Liver (tissue), 10 donors: ENCODE measurements at places on chromosomes 12 and 14. TPM values are rescaled to one million over a fixed set of nuclear protein-coding genes. Genes with fewer than 3 reads are reported as not detected.

DNA sequence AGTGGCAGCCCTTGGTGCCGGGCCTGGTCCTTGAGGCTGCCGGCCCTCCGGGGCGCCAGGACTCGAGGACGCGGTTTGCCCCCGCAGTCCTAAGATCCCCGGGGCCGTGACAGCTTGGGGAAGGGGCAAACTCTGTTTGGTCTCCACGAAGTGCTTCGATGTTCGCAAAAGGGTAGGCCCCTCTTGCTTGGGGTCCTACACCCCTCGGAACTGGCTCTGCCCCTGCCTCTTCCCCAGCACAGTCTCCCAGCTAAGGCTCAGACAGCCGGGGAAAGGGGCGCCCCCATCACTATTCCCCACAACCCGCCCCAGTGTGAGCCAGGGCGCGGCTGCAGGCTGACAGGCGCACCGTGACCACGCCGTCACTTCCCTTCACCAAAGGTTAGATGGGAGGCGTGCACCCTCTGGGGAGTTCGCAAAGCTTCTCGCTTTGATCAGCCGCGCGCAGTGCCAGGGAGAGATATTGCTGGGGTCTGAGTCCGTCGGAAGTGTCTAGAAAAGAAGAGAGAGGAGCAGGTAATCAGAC lies 7.2 kb upstream of the OTX2 start:
- DNase-seq, result no peak

DNA sequence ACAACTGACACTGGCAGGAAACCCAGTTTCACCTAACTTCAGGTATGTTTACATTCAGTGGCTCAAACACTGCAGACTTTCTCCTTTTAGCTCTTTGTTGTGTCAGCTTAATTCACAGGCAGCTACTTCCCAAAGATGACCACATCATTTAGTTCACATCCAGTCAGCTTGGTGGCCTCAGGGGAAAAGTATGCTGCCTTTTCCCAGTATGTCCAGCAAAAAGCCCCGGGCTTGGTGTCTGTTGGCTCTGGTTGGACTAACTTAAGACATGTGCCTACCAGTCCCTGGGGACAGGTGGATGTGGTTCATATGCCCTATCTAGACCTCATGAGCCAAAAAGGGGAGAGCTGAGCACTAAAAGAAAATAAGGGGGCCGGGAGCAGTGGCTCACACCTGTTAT lies 56.4 kb downstream of the GOLGA5 start:
- no peak for DNase-seq

DNA sequence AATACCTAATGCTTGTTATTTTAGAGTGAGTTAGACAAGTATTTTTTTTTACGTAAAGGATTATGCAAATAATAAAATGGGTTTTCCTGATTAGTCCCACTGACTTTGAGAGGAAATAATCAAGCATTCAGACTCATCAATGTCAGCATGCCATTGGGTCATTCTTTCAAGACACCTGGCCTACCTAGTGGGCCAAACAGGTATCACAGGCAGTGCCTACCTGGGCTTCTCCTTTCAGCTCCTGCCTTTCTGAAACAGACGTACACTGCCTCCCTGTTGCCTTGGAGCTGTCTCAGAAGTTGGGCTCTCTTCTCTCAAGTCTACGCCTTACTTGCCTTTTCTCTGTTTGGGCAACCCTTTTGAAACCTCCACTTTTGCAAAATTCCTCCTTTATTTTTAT lies 545.6 kb downstream of the SNAPC1 start:
- DNase-seq, result no peak

DNA sequence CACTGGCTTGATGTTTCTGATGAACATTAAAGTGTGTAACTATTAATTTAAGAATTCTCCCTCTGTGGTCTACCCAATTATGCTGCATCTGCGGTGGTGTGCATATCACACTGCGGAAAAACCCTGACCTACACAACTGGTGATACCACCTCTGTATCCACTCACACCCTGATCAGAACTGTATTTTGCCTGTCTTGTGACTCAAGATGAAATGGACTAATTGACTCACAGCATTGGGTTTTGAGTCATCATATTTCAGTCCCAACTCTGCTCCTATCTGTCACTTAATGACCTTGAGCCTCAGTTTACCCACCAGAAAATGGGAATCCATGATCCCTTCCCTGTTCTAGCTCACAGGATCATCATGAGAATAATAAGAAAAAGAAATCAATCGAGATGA lies 65.6 kb downstream of the NUAK1 start:
- no peak for DNase-seq

DNA sequence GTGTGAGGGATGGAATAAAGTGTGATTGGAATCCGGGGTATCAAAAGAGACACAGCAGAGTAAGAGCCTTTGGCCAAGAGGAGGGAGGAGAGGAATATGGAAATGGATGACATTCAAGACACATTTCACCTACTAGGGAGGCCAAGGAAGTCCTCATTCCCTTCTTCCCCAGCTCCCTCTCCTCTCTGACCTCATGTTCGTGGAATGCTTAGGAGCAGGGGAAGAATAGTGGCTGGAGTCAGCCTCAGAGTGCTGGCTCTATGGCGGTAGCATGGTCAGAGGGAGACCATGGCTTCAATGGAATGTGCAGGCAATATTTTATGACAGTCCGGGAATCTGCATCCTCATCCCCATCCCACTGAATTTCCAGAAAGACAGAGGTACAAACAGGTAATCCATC lies 196.6 kb downstream of the EGLN3 start:
- DNase-seq, result no peak

- DNase-seq, result no peak
Observed at GRCh38 chr14:68575426-68575825, 217.4 kb downstream of the ZFP36L1 start.

- no peak for DNase-seq
Observed at GRCh38 chr12:6074979-6075585, 49.4 kb downstream of the VWF start.

GRCh38 chr14:92568621-92569479 lies 55.3 kb downstream of the RIN3 start:
- DNase-seq, result no peak

- no peak for DNase-seq
Observed at GRCh38 chr14:68359837-68360552, 432.9 kb downstream of the ZFP36L1 start.

GRCh38 chr14:54261283-54261682 lies 135.5 kb upstream of the CDKN3 start:
- DNase-seq, result no peak

The CD163 gene
- total RNA-seq, result 101 TPM

The ATG101 gene
- 28.4 TPM for total RNA-seq

The KCNA5 gene
- 0.09 TPM for total RNA-seq

The NRL gene
- total RNA-seq, result 2.7 TPM

The YARS2 gene
- 16.4 TPM for total RNA-seq

The SLC7A7 gene
- 14.3 TPM for total RNA-seq

The FSCB gene
- total RNA-seq, result not detected
